Cardiac muscle cell (in vitro differentiated cells and primary cell): ENCODE measurements at places on chromosomes 1 and 21. TPM values are rescaled to one million over a fixed set of nuclear protein-coding genes. Genes with fewer than 3 reads are reported as not detected.

DNA sequence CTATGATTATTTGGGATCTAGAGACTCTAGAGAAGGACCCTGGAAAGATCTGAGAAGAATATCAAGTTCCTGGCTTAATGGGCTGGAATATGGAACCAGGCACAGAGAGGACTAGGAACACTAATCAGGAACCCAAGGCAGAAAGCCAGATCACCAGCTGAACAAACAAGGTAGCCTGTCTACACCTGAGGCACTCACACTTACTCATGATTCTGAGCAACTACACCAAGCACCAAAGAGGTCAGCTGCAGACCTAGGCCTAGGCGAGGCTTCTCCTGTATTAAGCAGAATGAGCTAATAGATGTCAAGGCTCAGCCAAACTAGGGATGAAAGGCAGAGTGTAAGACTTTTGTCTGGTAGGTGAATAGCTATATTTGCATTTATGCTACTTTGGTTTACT, 368.1 kb downstream of the LTN1 start:
- H3K4me3 ChIP-seq, result no peak overlapping the region
- DNase-seq, result no peak
- no peaks in the 10 kb centered on the region for H3K27me3 ChIP-seq
- H3K36me3 ChIP-seq, result no peaks in the 10 kb centered on the region

DNA sequence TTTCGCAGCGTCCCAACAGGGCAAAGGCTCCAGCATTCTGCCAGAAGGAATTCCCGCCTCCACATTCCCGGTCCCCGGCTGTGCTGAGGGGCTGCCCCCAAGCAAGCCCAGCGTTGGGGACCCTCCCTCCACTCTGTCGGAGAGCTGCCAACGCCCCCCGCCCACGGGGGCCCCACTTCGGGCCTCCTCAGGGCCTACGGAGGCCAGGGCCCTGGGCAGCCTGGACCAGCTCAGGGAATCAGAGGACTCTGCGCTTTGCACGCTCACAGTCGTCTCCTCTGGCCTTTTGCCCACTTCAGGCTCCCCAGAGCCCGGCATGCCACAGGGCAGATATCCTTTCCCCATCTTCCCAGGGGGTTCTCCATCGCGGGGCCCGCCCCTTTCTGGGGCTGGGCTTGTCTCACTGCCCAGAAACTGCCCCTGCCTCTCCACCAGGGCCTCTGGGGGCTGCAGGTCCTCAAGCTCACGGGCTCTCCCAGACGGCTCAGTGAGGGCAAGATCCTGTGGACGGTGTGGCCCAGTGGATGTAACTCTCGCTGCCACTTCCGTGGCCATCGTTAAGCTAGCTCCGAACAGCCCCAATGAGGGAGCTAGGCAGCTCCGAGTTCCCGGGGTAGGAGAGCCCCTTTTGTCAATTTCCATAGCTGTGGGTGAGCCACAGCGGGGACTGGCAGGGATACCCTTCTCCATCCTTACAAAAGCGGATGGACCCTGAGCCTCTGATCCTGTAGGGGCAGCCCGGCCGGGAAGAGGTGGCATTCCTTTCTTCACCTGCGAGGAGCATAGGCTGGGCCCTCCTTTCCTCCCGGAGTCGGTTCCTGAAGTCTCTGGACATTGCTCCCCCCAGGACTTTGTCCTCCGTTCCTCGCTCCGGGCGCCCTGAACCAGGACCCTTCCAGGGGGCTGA, 2.8 kb downstream of the ITPKB start:
- peak; percentile 25 for DNase-seq
- H3K27me3 ChIP-seq, result peaks cover 68% of the 10 kb centered on the region
- H3K36me3 ChIP-seq, result no peaks in the 10 kb centered on the region
- no peak overlapping the region for H3K27ac ChIP-seq
- H3K4me1 ChIP-seq, result peaks cover 5% of the 10 kb centered on the region

DNA sequence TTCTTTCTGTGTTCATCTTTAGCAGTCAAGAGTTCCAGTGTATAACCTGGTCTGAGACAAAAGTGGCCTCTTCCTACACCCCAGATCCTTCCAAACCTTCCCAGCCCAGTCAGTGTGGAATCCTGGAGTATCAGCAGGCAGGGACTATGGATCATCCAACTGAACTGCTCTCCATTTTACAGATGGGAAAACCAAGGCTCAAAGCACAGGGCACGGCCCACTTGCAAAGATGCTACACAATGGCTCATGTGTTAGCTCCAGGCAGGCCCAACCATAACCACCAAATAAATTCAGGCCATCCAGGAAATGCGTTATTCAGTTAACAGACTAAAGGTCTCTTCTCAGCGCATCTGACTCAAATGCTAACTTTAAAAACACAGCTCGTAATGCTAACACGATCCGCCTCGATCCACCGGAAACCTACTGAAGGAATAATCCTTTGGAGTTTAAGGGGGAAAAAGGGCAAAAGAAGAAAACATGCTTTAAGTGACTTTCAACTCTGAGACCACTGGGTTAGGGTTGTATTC, 7.1 kb downstream of the GLIS1 start:
- DNase-seq, result no peak
- H3K4me3 ChIP-seq, result no peak overlapping the region
- H3K4me1 ChIP-seq, result peaks cover 5% of the 10 kb centered on the region
- peaks cover 7% of the 10 kb centered on the region for H3K27me3 ChIP-seq
- no peak overlapping the region for H3K27ac ChIP-seq

DNA sequence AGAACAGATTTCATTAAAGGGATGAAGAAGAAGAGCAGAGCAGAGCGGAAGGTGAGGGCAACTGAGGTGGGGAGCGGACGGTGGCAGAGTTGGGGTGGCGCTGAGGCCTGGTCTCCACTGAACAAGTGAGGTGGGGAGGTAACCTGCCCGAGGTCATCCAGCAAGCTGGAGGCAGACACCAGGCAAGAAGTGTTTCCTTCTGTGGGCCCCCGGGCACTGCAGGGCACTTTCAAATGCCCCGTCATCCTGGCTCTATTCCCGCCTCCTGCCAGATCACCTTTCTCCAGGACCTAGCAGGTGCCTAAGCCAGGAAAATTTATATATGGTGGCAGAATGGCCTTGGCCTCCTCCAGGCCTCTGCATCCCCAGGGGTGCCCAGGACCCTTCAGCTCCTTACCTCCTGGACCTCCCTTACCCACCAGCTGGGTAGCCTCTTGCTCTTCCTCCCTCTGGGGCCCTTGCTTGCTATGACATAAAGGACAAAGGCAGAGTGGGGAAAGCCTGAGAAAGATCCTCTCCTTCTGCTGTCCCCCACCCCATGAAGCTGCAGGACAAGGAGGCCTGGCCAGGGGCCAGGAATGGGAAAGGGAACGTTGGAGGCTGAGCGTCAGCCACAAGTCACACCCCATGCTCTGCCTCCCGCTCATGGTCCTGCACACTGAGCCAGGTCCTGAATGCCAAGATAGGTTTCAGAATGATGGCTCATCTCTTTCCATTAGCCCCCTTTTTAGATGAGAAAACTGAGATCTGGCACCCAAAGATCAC, 29.0 kb downstream of the VWA5B1 start:
- no peaks in the 10 kb centered on the region for H3K36me3 ChIP-seq
- H3K4me3 ChIP-seq, result no peak overlapping the region
- H3K27me3 ChIP-seq, result no peaks in the 10 kb centered on the region
- H3K27ac ChIP-seq, result no peak overlapping the region
- H3K4me1 ChIP-seq, result no peaks in the 10 kb centered on the region

DNA sequence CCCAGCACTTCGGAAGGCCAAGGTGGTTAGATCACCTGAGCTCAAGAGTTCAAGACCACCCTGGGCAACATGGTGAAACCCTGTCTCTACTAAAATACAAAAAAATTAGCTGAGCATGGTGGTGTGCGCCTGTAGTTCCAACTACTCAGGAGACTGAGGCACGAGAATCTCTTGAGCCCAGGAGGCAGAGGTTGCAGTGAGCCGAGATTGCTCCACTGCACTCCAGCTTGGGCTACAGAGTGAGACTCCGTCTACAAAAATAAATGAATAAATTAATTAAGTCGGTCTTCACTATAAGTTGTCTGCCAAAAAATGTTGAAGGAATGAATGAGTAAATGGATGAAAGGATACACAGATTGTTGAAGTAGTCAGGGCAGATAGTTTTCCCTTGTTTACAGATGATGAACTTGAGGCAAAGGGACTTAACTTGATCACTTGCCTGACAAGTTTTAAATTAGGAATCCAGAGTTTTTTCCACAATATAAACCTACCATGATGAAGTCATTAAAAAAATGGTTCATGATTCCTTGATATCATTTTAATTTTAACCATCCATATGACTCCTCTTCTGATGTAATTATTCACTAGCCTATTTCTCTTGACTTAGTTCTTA, 130.8 kb downstream of the TLR5 start:
- H3K27ac ChIP-seq, result no peak overlapping the region
- no peak for DNase-seq
- no peaks in the 10 kb centered on the region for H3K27me3 ChIP-seq
- peaks cover 11% of the 10 kb centered on the region for H3K4me1 ChIP-seq
- no peak overlapping the region for H3K4me3 ChIP-seq
- no peaks in the 10 kb centered on the region for H3K36me3 ChIP-seq

GRCh38 chr1:43495204-43495603, 35.5 kb upstream of the PTPRF start:
- no peak for DNase-seq
- H3K27ac ChIP-seq, result no peak overlapping the region
- H3K27me3 ChIP-seq, result no peaks in the 10 kb centered on the region

DNA sequence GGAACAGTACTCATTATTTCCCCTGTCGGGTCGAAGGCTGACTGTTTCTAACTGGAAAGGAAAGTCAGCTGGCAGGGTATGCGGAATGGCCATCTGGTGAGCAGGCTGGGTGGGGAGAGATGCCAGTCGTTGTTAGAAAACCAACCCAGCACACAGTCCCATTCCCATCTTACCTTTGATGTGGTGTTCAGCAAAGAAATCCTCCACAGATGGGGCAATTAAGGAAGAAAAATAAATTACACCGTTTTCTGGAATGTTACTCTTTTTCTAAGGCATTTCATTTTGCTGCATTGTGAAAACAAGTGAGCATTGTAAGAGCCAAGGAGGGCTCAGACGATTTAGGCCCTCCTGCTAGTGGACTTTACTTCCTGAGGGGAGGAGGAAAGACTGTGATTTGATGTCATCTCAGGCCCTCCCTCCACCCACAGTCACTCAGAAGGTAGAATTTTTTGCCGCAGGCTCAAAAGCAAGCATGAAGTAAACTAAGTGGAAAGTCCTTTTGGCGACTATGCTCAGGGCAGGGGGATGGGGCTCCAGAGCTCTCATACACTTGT, at the start of gene SLC16A4:
Gene SLC16A4, minus strand, starts transcription at position 335 of the 554 bp plus-strand sequence. CDS start 1,703 bp downstream, outside the sequence.
- no peaks in the 10 kb centered on the region for H3K36me3 ChIP-seq
- no peak for DNase-seq
- no peak within 1 kb of the TSS for H3K27ac ChIP-seq
- no peak within 1 kb of the TSS for H3K4me3 ChIP-seq
- H3K27me3 ChIP-seq, result no peaks in the 10 kb centered on the region

- no peaks in the 10 kb centered on the region for H3K27me3 ChIP-seq
- H3K27ac ChIP-seq, result no peak overlapping the region
- no peak overlapping the region for H3K4me3 ChIP-seq
- H3K4me1 ChIP-seq, result peaks cover 6% of the 10 kb centered on the region
- H3K36me3 ChIP-seq, result no peaks in the 10 kb centered on the region
- no peak for DNase-seq
Observed at GRCh38 chr1:62269851-62270495, 49.3 kb downstream of the KANK4 start.

GRCh38 chr1:2214541-2215241, 13.4 kb upstream of the SKI start:
- DNase-seq, result no peak
- H3K36me3 ChIP-seq, result no peaks in the 10 kb centered on the region
- H3K4me3 ChIP-seq, result no peak overlapping the region
- H3K4me1 ChIP-seq, result peaks cover 33% of the 10 kb centered on the region
- H3K27me3 ChIP-seq, result no peaks in the 10 kb centered on the region
- peak overlapping the region; percentile 96 for H3K27ac ChIP-seq

GRCh38 chr21:36627242-36627641, 71.7 kb upstream of the SIM2 start:
- no peaks in the 10 kb centered on the region for H3K4me1 ChIP-seq
- peaks cover 33% of the 10 kb centered on the region for H3K27me3 ChIP-seq
- H3K27ac ChIP-seq, result no peak overlapping the region
- H3K4me3 ChIP-seq, result no peak overlapping the region
- H3K36me3 ChIP-seq, result no peaks in the 10 kb centered on the region

- no peaks in the 10 kb centered on the region for H3K36me3 ChIP-seq
- H3K27ac ChIP-seq, result no peak overlapping the region
- DNase-seq, result no peak
Observed at GRCh38 chr1:222068937-222069336, 327.0 kb upstream of the DUSP10 start.

DNA sequence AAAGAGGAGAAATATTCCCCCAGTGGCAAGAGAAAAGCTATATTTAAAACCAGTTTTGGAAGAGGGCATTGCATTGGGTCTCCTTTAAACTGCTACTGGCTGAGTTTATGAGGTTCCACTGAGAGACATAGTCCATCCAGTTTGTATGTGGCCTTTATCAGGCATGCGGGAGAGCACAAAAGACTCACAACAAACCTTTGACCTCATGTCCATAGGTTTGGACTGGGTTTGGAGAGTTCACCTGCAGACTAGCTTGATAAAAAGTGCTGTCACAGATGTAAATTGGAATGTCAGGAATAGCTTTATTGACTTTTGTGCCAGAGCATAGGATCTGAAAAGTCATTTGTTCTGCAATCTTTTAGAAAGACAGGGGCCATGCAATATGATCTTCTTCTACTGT, 131.0 kb upstream of the NRIP1 start:
- H3K27ac ChIP-seq, result no peak overlapping the region
- no peak overlapping the region for H3K4me3 ChIP-seq
- H3K27me3 ChIP-seq, result no peaks in the 10 kb centered on the region
- no peaks in the 10 kb centered on the region for H3K36me3 ChIP-seq
- peaks cover 23% of the 10 kb centered on the region for H3K4me1 ChIP-seq
- DNase-seq, result no peak

DNA sequence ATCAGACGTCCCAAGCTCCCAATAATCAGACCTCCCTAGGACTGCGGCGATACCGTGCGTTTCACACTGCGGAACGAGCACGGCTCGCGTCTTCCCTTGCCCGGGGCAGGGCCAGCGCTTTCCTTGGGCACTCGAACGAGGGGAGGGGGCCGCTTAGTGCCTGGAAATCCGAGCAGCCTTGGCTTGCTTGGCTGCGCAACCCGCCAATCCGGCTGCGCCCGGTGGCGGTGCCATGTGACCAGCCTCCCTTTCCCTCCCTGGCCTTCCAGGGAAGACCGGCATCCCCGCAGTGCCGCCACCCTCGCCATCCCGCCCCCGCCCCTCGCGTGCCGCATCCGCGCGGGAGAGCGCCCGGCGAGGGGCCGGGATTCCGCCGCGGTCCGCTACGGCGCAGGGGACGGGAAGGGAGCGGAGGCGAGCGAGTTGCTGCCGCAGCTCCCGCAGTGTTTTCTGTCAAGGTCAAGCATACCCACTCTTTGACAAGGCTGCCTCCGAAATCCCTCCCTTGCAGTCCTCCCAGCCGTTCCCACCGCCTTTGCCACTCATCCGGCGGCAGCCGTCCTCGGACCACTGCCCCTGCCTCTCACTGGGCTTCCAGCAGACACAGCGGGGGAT, 8.3 kb upstream of the RNF19B start:
- peak overlapping the region; percentile 41 for H3K4me3 ChIP-seq
- H3K27me3 ChIP-seq, result peaks cover 23% of the 10 kb centered on the region
- no peaks in the 10 kb centered on the region for H3K36me3 ChIP-seq
- DNase-seq, result peak; percentile 60
- H3K4me1 ChIP-seq, result no peaks in the 10 kb centered on the region
- peak overlapping the region; percentile 88 for H3K27ac ChIP-seq

GRCh38 chr1:89085781-89086180, 20.8 kb upstream of the GBP1 start:
- no peaks in the 10 kb centered on the region for H3K36me3 ChIP-seq
- H3K4me3 ChIP-seq, result no peak overlapping the region
- peak; percentile 68 for DNase-seq
- H3K27ac ChIP-seq, result no peak overlapping the region
- H3K4me1 ChIP-seq, result peaks cover 12% of the 10 kb centered on the region
- H3K27me3 ChIP-seq, result no peaks in the 10 kb centered on the region

FABP3 gene
- total RNA-seq, result 250 and 642 TPM in 2 replicates

FAM72C gene
- 0.67 and 2.3 TPM in 2 replicates for total RNA-seq

FRRS1 gene
- 5.5 and 5.6 TPM in 2 replicates for total RNA-seq

PLA2G2D gene
- not detected in 2 replicates for total RNA-seq

S100A1 gene
- total RNA-seq, result 2.2 and 7.6 TPM in 2 replicates

GPR157 gene
- 13.6 and 17.4 TPM in 2 replicates for total RNA-seq

CCDC190 gene
- total RNA-seq, result not detected in 2 replicates
